ENCODE measurements at places on chromosomes 16 and 17. TPM values are rescaled to one million over a fixed set of nuclear protein-coding genes. Genes with fewer than 3 reads are reported as not detected.

The CFAP52 gene
- not detected for total RNA-seq

DNA sequence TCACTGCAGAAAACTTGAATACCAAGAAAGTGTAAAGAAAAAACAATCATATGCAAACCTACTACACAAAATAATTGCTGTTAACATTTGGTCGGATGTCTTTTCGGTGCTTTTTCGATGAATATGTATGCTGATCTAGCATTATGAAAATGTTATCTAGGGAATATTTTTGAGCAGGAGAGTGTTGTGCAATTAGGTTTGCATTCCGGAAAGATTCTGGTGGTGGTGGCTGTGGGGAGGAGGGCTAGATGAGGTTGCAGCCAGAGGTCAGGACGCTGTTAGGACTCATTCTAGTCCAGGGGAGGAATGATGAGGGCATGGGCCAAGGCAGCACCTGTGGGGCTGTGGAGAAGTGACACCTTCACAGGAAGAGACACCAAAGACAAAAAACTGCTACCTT lies 258.0 kb upstream of the ASIC2 start:
- no peak for DNase-seq

The DRC7 gene
- total RNA-seq: not detected

The DPEP1 gene
- total RNA-seq: 0.82 TPM

The IRX3 gene
- total RNA-seq: 17.6 TPM

DNA sequence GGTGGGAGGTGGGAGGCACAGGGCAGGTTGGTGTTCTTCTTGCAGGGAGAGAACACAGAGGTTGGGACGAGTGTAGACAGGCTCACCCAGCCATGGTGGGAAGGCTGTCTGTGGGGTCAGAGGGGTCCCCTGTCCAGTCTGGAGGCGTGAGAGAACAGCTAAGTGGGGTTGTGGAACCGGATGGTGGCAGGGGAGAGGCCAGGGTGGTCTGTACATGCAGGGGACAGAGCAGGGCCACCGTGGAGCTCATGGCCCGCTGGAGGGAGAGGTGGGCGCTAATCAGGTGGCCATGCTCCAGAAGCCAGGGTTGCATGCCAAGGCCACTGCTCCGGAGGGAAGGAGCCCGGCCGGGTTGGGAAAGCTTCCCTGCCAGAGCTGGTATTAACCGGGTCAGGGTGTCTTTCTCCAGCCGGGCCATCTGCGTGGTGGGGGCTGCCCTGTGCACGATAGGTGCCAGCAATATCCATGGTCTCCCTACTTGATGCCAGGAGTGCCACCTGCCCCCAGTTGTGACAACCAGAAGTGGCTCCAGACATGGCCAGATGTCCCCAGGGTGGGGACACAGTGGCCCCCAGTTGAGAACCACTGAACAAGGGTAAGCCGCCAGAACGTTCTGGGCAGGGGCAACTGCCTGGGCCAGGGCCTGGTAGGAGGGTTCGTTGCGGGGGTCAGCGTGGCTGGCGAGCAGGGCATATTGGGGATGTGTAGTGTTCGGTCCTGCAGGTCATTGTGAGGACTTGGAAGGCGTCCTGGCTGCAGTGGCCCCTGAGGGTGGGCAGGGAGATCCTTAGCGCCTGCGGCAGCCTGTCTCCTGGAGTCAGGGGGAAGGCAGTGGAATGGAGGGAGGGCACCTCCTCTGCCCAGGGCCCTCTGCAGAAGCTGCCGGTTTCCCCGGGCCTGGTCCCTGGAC lies 5.1 kb downstream of the SNN start:
- no peak for DNase-seq

GRCh38 chr16:77711775-77712174 lies 10.5 kb upstream of the NUDT7 start:
- no peak for DNase-seq

GRCh38 chr16:19860166-19861041 lies 24.2 kb downstream of the GPRC5B start:
- no peak for DNase-seq

DNA sequence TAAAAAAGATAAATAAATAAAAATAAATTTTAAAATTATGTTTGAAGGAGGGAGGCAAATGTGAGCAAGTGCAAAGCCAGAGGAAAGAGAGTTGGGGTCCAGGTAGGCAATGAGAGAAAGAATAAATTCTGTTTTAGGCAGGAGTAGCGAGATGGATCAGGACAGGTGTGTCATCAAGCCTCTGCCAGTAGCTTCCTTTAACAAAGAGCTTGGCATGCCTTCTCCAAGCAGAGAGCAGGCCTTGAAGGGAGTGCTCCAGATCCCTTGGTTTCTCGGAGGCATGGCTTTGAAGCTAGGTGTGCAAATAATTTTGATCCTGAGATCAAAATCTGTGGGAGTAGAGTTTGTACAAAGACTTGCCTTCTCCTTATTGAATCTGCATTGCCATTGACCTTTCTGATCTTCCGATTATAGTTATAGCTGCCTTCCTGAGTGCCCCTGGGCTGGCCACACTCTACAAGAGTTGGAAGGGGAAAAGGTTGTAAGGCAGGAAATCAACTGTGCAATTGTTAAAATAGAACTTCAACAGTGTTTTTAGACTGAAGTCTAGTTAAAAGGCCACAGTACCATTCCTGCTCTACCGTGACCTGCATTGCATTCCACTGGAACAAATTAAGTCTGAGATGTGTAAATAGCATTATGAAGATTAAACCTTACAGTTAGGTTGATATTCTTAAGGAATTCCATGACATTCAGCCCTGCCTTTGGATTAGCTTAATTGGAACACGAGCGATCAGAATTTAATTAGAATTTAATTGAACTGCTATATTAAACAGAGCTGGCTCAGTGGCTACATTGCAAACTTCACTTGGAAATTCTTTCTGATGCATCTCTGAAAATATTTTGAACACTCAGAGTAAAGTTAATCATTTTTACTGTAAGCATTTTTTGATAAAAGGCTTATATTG lies 33.7 kb downstream of the IQCK start:
- no peak for DNase-seq

- peak; percentile 50 for DNase-seq
Measured at GRCh38 chr16:84643674-84644073, 4.6 kb upstream of the KLHL36 start.

GRCh38 chr16:51698647-51699046 lies 547.6 kb upstream of the SALL1 start:
- no peak for DNase-seq

DNA sequence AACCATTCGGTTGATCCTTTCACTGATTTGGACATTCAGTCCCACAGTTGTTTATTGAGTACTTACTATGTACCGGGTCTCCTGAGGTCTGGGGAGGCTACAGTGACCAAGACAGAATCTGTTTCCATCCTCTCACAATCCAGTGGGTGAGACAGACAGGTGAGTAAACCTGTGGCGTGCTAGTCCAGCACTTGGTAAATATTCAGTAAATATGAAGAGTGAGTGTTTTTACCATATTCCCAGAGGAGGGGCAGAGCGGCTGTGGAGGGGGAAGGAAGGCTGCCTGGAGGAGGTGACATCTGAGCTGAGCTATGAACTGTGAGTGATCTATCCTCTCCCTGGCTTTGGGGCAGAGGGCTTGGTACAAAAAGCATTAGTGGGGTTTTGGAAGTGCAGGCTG lies 31.4 kb downstream of the CCR7 start:
- no peak for DNase-seq

The TPSD1 gene
- not detected for total RNA-seq

- DNase-seq: no peak
Measured at GRCh38 chr16:22356930-22357634, 17.3 kb downstream of the CDR2 start.

All from MCF 10A (cell line).